Neural progenitor cell (in vitro differentiated cells): ENCODE measurements at places on chromosomes 2 and 18.

GRCh38 chr2:190532581-190532980 lies 1.9 kb downstream of the NEMP2 start:
- H3K27ac ChIP-seq: no peak overlapping the region
- no peak for DNase-seq

DNA sequence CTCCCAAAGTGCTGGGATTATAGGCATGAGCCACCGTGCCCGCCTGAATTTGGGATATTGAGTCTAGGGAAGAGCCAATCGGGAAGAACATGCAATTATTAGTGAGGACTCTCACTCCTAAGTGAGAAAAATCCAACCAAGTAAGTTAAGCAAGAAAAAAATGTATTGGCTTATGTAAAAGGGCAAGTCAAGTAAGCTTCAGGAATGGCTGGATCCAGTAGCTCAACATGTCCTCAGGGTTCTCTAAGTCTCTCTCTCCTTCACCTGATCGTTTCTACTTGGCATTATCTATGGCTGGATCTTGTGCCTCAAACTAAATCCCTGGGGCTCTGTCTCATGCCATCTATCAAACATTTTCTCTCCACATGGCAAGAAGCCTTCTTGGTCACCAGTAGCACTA lies 16.1 kb upstream of the CIB4 start:
- no peaks in the 10 kb centered on the region for H3K36me3 ChIP-seq
- no peak for DNase-seq
- no peak overlapping the region for H3K4me3 ChIP-seq
- H3K4me1 ChIP-seq: no peaks in the 10 kb centered on the region
- no peaks in the 10 kb centered on the region for H3K27me3 ChIP-seq

- H3K4me1 ChIP-seq: no peaks in the 10 kb centered on the region
- no peaks in the 10 kb centered on the region for H3K36me3 ChIP-seq
- DNase-seq: no peak
These were observed 108.8 kb upstream of the TMEM200C start for GRCh38 chr18:6004119-6004518.

- no peak overlapping the region for H3K4me3 ChIP-seq
- H3K27me3 ChIP-seq: no peaks in the 10 kb centered on the region
- H3K4me1 ChIP-seq: peaks cover 38% of the 10 kb centered on the region
- DNase-seq: no peak
These were observed 55.5 kb downstream of the MAP4K4 start for GRCh38 chr2:101752716-101753616.

DNA sequence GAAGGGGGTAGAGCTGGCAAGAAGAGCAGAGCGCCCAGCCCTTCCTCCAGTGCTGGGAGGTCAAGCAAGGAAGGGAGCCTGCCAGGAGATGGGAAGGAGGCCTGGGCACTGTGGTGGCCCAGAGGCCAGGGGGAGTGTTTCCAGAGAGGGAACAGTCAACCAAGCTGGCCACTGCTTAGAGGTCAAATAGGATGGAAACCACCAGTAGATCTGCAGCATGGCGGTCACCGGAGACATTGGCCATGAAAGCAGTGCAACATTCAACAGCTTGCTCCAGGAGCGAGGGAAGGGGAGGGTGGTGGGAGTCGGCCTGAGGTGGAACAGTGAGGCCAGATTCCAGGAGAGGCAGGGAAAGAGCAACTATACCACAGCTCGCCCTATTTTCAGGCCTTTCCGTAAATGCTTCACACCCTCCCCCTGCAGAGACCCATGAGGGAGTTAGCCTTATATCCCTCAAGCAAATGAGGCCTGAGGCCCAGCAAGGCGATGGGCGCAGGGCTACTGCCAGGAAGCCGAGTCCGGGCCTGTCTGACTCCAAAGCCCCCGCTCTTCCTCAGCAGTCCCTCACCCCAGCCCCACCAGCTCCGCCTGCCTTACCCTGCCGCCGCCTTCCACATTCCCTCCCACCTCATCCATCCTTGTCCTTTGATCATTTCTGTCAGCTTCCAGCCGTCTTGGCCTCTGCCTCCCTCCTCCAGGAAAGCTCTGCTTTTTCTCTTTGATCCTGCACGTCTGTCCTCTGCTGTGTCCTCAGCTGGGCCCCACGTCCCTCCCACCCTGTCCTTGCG lies 17.0 kb downstream of the KCNK3 start:
- no peak for DNase-seq
- H3K27ac ChIP-seq: no peak overlapping the region
- no peaks in the 10 kb centered on the region for H3K27me3 ChIP-seq

DNA sequence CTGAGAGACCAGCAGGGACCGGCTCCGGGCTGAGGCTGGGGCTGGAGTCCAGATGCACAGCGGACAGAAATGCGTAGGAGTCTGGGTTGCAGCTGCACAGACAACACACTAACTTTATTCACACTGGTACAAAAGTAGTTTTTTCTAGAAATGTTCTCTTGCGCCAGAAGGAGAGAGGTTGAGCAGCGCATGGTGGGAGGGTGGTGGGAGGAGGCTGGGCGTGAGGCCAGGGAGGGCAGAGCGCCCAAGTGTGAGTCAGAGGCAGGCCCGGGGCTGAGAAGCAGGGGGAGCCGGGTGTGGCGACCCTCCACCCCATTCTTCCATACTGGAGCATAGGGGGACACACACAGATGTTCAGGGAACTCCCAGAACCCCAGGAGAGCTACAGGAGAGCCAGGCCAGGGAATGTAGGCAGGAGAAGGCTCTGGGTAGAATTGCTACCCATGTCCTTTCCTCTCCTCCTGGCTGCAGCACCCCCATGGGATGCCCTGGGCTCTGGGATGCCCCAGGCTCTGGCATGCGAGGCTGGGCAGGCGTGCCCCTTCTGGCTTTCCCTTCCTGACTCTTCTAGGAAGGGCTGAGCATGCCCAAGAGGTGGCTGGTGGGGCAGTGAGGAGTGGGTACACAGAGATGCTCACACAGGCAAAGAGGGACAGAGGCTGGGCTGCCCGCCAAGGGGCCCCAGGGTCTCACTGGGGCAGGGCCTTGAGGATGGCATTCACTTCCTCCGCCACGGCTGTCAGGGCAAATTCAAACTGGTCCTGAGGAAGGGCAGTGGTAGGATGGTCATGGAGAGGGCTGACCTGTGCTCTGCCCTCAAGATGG lies 10.6 kb downstream of the DNAJB2 start:
- H3K4me3 ChIP-seq: no peak overlapping the region
- H3K4me1 ChIP-seq: peaks cover 9% of the 10 kb centered on the region
- no peak overlapping the region for H3K27ac ChIP-seq
- peaks cover 10% of the 10 kb centered on the region for H3K27me3 ChIP-seq

- H3K27me3 ChIP-seq: no peaks in the 10 kb centered on the region
- H3K36me3 ChIP-seq: no peaks in the 10 kb centered on the region
- no peak overlapping the region for H3K4me3 ChIP-seq
- H3K4me1 ChIP-seq: peaks cover 5% of the 10 kb centered on the region
These were observed 38.8 kb downstream of the CABYR start for GRCh38 chr18:24177499-24178133.

DNA sequence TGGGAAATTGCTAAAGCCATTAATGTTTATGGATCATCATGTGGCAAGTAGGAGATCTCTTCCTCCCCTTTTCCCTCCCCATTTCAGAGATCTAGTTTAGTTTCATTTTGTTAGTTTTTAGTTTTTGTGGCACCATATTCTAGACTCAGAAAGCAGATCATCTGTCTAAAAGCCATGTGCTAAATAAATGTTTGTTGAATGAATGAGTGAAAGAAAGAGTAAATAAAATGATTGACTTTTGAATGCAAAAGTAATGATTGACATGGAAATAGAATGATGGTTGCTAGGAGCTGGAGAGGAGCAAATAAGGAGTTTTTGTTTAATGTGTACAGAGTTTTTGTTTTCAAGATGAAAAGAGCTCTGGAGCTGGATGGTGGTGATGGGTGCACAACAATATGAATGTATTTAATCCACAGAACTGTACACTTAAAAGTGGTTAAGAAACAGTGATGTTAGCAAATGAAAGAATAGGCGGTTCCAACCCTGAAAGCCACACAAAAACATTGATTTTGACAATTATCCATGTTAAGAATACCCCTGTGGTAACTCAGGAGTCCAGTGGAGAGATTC lies 23.6 kb downstream of the TMEM178A start:
- DNase-seq: no peak
- no peaks in the 10 kb centered on the region for H3K27me3 ChIP-seq
- H3K4me1 ChIP-seq: peaks cover 3% of the 10 kb centered on the region

- no peaks in the 10 kb centered on the region for H3K4me1 ChIP-seq
- no peaks in the 10 kb centered on the region for H3K36me3 ChIP-seq
- no peak overlapping the region for H3K4me3 ChIP-seq
- no peaks in the 10 kb centered on the region for H3K27me3 ChIP-seq
These were observed 206.9 kb downstream of the FBXO15 start for GRCh38 chr18:73940721-73941120.

- no peak for DNase-seq
- H3K4me3 ChIP-seq: no peak overlapping the region
- peaks cover 3% of the 10 kb centered on the region for H3K27me3 ChIP-seq
- no peaks in the 10 kb centered on the region for H3K36me3 ChIP-seq
- no peak overlapping the region for H3K27ac ChIP-seq
These were observed 35.3 kb downstream of the NCKAP5 start for GRCh38 chr2:133532919-133533318.

- no peak for DNase-seq
- H3K4me1 ChIP-seq: peaks cover 17% of the 10 kb centered on the region
- no peak overlapping the region for H3K4me3 ChIP-seq
- no peaks in the 10 kb centered on the region for H3K36me3 ChIP-seq
- H3K27ac ChIP-seq: no peak overlapping the region
- H3K27me3 ChIP-seq: no peaks in the 10 kb centered on the region
These were observed 26.5 kb downstream of the BCL2 start for GRCh38 chr18:63292831-63293683.

DNA sequence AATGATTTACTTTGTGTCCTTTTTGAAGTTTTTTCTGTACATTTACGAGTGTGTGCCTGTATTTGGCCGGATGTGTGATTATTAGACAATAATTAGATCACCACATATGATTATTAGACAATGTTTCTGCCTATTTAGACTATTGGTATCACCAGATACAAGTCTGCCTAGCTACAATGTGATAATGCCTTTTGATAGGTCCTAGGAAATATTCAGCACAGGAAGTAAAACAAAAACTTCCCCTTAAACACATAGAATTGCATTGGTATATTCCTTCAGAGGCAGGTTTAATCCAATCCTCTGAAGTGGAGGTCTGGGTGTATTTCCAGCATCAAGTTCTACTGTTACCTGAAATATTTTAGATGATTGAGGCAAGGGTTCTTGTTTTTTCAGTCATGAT lies 275.1 kb downstream of the TGIF1 start:
- H3K4me1 ChIP-seq: peaks cover 17% of the 10 kb centered on the region
- no peak for DNase-seq
- no peaks in the 10 kb centered on the region for H3K27me3 ChIP-seq
- H3K4me3 ChIP-seq: no peak overlapping the region
- no peak overlapping the region for H3K27ac ChIP-seq
- no peaks in the 10 kb centered on the region for H3K36me3 ChIP-seq

- peak; percentile 66 for DNase-seq
- H3K27me3 ChIP-seq: no peaks in the 10 kb centered on the region
- H3K27ac ChIP-seq: no peak overlapping the region
- H3K4me3 ChIP-seq: peak overlapping the region; percentile 18
These were observed 203.4 kb downstream of the NEDD4L start for GRCh38 chr18:58247363-58247834.

DNA sequence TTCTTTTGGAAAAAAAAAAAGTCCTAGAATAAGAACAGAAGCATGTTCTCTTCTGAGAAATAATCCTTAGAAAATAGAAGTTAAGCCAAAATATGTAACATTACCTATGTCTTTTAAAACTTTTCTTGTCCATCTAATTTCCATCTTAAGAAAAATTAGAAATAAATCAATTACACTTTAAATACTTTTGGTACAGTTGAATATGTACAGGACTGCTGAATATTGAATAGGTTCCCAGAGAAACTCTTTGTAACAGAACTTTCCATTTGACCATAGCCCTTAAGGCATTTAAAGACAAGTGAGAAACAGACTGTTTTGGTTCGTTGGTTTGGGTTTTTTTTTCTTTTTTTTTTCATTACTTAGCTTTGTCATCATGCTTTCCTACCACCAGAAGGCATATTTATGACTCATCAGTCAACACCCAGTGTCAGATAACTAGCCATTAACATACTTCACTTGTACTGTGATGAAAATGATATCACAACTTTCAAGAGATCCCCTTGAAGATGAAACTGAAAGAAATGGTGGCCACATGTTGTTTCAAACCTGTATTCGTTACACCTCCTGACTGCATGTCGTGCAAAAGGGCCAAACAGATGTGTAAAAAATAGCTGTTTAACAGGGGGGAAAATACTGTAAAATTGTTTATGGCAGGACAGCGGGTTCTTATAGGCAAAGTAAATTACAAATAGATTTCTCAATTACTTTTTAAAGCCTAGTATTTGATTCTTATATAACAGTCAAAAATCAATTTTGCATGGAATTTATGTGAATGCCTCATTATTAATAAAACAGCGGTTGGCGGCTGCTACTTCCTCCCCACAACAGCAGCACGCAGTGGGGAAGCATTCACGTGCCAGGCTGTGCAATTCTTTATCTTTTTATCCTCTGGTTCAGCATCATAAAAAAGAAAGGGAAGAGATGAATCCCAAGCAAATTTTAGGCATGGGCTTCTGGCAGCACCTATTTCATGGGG lies 280.7 kb upstream of the HNRNPA3 start:
- no peak for DNase-seq
- H3K27ac ChIP-seq: no peak overlapping the region
- no peaks in the 10 kb centered on the region for H3K4me1 ChIP-seq
- H3K4me3 ChIP-seq: no peak overlapping the region
- H3K27me3 ChIP-seq: no peaks in the 10 kb centered on the region
- H3K36me3 ChIP-seq: no peaks in the 10 kb centered on the region

DNA sequence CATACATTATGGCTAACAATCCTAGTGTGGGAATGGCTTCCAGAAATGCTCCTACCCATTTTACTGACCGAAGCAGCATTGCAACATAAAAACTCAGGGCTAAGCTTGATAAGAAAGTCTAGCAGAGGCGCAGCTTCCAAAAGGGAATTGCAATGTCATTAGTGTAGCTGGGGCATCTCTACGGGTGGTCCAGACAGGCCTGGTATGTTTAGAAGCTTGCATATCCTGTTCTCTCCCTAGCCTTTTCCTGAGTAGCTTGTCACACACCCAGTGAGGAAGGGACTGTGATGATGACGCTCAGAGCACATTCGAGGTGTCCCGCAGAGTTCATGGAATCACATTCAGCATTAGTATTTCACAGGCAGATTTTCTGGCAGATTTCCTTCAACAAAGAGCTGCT lies 38.0 kb upstream of the COL5A2 start:
- H3K27ac ChIP-seq: no peak overlapping the region
- no peak overlapping the region for H3K4me3 ChIP-seq
- peaks cover 4% of the 10 kb centered on the region for H3K4me1 ChIP-seq
- DNase-seq: peak; percentile 59
- no peaks in the 10 kb centered on the region for H3K36me3 ChIP-seq

GRCh38 chr2:18297534-18298058 lies 262.9 kb downstream of the RDH14 start:
- no peaks in the 10 kb centered on the region for H3K4me1 ChIP-seq
- no peak overlapping the region for H3K4me3 ChIP-seq

- no peak overlapping the region for H3K27ac ChIP-seq
- no peaks in the 10 kb centered on the region for H3K27me3 ChIP-seq
- peaks cover 15% of the 10 kb centered on the region for H3K4me1 ChIP-seq
- H3K4me3 ChIP-seq: no peak overlapping the region
- DNase-seq: no peak
- no peaks in the 10 kb centered on the region for H3K36me3 ChIP-seq
These were observed 3.5 kb upstream of the LANCL1 start for GRCh38 chr2:210480079-210480478.
